ENCODE measurements at places on chromosomes 6 and 20.
A peak's percentile ranks its signal among the peaks of the same experiment; 100 is the strongest.

DNA sequence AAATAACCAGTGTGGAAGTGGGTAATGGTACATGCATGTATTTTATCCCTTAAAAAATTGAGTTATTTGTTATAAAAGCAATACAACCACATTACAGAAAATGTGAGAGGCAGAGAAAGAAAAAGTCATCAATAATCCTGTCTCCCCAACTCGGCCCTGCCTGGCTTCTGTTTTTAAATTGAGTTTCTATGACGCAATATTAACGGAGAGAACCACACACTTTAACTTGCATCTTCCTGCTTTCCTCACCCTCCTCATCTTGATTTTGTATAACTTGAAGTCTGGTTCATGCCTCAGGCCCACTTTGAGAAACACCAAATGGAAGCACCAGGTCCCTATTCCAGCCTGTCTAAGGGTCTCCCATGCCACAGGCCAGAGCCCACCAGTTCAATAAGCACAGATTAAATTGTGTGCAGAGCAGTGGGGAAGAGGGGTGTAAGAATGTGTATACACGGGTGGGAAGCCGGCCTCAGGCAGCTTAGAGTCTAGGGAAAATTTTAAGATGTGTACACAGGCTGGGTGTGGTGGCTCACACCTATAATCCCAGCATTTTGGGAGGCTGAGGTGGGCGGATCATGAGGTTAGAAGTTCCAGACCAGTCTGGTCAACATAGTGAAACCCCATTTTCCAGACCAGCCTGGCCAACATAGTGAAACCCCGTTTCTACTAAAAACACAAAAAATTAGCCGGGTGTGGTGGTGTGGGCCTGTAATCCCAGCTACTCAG lies 15.9 kb downstream of the KCNK5 start:
- DNase-seq: no peak

DNA sequence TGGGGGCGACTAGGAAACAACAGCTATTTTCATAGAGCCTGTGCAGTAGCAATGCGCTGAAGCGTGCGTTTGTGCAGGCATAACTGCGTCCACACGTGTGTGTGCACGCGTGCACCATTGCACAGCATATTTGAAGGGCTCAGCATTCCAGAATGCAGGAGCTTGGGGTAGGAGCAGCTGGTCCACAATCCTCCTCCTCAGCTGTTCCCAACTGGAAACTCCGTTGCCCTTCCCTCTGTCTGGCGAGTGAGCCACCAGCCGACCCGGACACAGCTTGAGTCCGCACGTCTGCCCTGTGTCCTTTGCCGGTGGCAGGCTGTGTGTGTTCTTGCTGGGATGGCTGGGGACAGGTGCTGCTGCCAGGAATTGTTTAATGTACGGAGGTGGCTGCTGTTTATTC lies 110.2 kb downstream of the SASH1 start:
- DNase-seq: no peak

DNA sequence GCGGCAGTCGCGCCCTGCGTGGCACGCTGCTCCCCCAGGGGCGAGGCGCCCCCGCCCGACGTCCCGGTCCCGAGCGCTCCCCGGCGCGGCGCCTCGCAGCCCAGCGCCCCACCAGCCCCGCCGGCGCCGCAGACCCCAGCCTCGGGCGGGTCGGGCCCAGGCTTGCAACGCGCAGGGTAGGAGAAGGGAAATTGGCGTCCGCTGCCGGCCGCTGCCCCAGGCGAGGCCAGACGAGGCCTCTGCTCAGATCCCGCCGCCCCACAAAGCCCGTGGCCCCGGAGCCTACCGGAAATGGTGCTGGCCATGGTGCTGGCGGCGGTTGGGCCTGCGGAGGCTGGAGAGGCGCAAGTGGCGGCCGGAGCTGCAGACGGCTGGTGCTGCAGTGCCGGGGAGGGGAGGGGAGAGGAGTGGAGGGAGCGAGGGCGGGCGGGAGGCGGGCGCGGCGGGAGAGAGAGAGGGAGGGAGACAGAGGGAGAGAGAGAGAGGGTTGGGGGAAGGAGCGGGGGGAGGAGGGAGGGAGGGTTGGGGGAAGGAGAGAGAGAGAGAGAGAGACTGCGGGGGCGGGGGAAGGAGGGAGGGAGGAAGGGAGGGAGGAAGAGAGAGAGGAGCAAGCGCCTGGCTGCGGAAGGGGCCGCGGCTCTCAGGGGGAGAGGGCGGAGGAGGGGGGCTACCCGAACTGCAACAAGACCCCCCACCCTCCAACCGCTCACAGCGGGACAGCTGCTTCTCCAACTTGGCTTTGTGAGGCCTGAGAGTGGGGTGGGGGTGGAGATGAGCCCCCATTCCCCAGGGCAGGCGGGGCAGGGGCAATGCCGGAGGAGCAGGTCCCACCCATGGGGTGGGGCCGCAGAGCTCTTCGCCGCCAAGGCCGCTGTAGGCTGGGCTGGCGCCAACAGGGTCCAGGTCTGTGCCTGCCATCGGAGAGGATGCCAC lies at the start of gene STMN3:
STMN3 (minus strand) TSS at position 384 of the 933 bp plus-strand sequence; CDS start at position 305, 79 bp downstream.
- DNase-seq: peak; percentile 42

- no peak for DNase-seq
Observed at GRCh38 chr20:49480236-49480635, 2.2 kb downstream of the KCNB1 start.

DNA sequence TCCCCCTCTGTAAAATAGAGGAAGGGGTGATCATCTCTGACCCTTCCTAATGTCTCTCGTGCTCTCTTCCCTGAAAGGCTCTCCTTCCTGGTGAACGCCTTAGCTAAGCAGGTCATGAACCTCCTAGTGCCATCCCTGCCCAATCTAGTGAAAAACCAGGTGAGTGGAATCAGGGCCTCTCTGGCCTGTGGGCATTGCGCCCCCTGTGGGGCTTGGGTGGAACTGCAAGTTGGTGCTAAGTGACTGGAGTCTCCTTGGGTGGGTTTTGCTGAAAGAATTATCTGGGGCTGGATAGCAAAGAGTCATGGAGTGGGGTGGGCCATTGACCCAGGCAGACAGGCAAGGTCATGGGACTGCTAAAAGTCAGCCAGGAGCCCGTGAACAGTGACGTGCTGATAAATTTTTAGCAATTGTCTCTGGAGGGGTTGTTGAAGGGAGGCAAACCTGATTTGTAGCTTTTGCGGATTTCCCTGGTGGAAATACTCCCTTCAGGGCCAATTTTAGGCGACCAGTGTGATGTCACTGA lies 8.9 kb downstream of the BPIFB1 start:
- peak; percentile 61 for DNase-seq

DNA sequence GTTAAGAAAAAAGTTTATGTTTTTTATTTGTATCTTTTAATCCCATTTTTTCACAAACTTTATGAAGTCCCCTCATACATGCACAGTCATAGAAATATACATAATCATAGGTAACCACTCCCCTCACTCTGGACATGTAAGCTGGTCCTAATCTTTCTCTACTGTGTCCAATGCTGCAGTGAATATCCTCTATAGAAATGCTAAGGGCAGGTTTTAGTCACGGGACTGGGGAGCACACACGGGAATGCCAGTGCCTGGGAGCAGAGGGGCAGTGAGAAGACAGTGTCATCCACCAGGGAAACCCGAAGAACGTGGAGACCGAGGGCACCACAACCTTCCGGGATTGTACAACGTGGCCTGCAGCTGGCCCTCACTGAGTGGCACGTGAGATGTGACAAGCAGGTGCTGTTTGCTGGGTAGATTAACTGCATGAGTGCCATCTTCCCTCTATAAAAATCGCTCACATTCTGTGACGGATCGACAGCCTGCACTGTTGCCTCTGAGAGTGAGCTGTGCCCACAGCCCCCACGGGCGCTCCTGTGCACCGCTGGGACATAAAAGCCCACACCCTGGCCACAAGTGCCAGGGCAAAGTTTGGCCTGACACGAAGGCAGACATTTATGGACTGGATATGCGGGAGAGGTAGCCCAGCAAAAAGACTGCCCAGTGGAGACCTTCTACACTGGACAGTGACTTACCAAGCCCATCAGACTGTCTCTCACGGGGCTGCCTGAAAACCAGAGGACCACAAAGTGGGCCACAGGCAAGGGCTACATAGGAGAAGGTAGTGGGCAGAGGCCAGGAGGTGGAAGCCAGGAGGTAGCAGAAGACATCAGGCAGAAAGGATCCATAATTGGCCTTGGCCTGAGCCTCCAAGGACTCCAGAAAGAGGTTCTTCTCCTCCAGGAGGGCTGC lies 63.2 kb downstream of the FGD2 start:
- DNase-seq: no peak

DNA sequence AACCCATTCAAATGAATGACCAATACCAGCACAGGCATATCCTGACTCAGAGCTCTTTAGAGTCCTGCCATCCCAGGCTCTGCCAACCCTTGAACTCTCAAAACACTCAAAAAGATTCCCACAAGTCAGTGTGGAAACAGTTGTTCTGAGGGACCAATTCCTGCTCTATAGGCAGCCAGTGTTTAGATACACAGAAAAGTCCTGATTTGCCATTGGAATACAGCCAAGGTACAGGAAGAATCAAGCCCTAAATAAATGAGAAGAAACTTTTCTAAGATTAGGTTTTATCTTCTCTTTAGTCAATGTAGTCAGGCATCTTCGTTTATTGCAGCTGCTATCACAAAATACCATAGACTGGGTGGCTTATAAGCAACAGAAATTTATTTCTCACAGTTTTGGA lies 626.8 kb upstream of the ARID1B start:
- no peak for DNase-seq

DNA sequence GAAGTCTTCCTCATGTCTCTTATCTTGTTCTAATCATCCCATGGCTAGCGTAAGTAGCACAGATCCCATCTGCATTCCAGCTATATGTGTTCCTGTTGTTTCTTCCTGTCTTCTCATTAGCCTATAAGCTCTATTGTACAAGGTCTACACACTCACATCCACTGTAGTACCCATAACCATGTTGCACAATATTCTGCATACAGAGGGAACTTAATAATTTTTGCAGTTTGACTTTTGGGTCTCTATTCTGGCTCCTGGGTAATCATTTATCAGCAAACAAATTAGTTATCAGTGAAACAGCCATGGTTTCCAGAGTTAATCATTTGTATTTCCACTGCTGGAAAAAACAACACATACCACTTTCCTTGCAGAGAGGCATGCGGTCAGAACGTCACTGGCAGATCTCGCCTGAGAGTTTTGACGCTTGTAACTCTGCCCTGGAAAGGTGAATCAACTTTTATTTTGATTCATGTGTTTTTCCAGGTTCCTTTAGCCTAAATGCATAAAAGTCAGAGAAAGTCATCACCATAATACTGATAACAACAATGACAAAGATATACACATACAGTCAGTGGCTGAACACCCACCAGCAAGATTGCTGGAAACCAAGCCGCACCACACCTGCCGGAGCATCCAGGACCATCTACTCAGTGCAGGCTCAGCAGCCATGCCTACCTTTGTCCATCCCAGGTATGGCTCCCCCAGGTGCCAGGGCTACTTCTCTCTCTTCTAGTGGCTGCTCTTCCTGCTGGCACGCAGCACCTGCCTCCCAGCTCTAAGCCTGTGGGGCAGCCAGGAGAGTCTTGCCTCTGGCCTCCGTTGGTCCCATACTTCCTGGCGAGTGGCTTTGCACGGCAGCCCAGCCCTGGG lies 158.2 kb downstream of the QRSL1 start:
- DNase-seq: no peak

DNA sequence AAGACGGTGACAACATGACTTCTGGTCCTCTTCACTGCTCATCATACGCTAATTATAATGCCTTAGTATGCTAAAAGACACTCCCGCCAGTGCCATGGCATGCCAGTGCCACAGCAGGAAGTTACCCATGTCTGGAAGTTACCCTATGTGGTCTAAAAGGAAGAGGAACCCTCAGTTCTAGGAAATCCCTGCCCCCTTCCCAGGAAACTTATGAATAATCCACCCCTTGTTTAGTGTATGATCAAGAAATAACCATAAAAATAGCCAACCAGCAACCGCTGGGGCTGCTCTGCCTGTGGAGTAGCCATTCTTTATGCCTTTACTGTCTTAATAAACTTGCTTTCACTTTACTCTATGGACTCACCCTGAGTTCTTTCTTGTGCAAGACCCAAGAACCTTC lies 15.8 kb upstream of the SERPINB9 start:
- DNase-seq: no peak

- DNase-seq: no peak
Observed at GRCh38 chr6:76472858-76473257, 400.4 kb upstream of the IMPG1 start.

DNA sequence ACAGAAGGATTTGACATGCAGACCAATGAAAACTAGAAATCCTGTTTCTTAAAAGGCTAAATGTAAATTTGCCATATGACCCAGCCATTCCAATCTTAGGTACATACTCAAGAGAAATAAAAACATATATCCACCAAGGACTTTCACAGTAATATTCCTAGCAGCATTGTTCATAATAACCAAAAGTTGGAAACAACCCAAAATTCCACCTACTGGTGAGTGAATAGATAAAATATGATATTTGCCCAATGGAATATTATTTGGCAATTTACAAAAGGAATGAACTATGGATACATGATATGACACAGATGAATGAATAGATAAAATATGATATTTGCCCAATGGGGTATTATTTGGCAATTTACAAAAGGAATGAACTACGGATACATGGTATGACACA lies 22.7 kb downstream of the MTCL3 start:
- DNase-seq: no peak

GRCh38 chr6:106525107-106525881 lies 104.0 kb downstream of the RTN4IP1 start:
- DNase-seq: peak; percentile 78

GRCh38 chr20:25006431-25007167 lies 14.0 kb upstream of the APMAP start:
- DNase-seq: no peak

DNA sequence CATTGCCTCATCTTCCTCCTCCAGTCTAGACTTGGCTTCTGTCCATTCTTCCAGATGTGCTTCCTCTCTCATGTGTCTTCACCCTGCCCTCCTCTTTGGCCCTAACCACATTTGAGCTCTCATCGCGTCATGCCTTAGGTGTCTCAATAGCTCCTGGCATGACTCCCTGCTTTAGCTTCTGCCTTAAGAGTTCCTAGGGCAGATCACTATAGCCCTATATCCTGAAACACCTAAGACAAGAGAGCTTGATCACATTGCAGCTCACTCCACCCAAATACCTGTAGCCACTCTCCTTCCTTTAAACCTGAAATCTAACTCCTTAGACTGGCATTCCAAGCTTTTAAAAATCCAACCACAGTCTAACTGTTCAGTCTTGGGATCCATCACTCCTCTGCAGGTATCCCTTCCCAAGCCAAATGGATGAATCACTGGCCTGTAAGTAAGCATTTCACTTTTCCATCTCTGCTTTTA lies 69.0 kb upstream of the STXBP5 start:
- no peak for DNase-seq

- no peak for DNase-seq
Observed at GRCh38 chr6:120771019-120771418, 563.3 kb downstream of the TBC1D32 start.

GRCh38 chr20:53332022-53332837 lies 261.4 kb downstream of the ZNF217 start:
- no peak for DNase-seq

GRCh38 chr20:59055302-59055701 lies 12.7 kb upstream of the PRELID3B start:
- peak; percentile 33 for DNase-seq

All from OCI-LY7 (cell line).